ENCODE measurements at places on chromosomes 3 and 15.
A peak's percentile ranks its signal among the peaks of the same experiment; 100 is the strongest.

DNA sequence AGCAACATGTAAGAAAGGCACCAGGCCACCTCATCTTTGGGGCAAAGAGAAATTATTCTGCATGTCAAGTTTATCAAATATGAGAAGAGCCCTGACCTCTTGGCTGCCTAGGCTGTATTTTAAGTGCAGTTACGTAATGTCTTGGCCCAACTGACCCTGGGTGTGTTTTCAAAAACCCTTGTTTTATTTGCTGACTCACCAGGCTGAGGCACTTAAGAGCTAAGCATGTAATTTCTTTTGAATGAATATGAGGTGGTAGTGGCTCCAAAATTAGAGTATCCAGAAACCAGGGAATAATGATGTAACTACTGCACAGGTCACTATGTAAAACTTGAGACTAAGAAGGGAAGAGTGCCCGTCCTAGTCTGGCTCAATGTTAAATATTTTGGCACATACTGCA lies 24.3 kb downstream of the PGPEP1L start:
- DNase-seq, result peak; percentile 55

DNA sequence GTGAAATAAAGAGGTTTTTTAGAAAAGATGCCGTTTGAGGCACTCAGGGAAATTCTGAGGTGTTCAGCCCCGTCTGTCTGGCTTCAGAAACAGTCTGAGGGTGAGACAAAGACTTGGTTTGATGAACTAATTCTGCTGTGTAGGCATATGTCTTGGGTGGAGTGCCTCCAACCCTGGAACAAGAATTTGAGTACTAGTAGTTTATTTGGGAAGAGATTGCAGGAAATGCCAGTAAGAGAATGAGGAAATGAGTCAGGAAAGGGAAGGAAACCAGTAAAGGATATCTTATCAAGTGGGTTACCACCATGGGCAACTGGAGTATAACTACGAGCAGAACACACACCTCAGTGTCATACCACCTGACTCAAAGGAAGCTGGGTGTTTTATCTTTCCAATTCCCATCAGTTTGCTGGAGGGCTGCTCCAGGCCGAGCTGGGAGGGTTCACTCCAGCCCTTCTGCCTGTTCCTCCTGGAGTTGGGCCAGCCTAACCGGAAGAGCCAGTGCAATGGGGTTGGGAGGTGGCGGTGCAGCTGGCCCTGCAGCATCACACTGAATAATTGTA lies 75.3 kb downstream of the TGFBR2 start:
- DNase-seq, result no peak

DNA sequence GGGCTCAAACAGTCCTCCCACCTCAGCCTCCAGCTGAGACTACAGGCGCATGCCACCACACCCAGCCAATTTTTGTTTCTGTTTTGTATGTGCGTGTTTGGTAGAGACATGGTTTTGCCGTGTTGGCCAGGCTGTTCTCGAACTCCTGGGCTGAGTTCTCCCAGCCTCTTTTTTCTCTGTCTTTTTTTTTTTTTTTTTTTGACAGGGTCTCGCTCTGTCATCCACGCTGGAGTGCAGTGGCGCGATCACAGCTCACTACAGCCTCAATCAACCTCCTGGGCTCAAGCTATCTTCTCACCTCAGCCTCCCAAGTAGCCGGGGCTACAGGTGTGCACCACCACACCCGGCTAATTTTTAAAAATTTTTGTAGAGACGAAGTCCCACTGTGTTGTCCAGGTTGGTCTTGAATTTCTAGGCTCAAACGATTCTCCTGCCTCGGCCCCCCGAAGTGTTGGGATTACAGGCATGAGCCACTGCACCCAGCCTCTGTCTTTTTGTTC lies 867 bp upstream of the DCAF1 start:
- no peak for DNase-seq

- peak; percentile 71 for DNase-seq
These were observed at the start of gene PROS1 for GRCh38 chr3:93973131-93974126. PROS1 (minus strand) TSS chr3:93973896; CDS start chr3:93973749, 147 bp downstream.

- DNase-seq, result no peak
These were observed 727.8 kb downstream of the GBE1 start for GRCh38 chr3:81033684-81034083.
